ENCODE measurements at places on chromosomes 5 and 9.
A peak's percentile ranks its signal among the peaks of the same experiment; 100 is the strongest.

GRCh38 chr5:75681125-75681830, 36.0 kb downstream of the POC5 start:
- DNase-seq: peak; percentile 31

- peak; percentile 12 for DNase-seq
Observed at GRCh38 chr5:158832096-158832685, 267.5 kb downstream of the EBF1 start.

GRCh38 chr5:112159435-112159834, 259.6 kb downstream of the EPB41L4A start:
- no peak for DNase-seq

DNA sequence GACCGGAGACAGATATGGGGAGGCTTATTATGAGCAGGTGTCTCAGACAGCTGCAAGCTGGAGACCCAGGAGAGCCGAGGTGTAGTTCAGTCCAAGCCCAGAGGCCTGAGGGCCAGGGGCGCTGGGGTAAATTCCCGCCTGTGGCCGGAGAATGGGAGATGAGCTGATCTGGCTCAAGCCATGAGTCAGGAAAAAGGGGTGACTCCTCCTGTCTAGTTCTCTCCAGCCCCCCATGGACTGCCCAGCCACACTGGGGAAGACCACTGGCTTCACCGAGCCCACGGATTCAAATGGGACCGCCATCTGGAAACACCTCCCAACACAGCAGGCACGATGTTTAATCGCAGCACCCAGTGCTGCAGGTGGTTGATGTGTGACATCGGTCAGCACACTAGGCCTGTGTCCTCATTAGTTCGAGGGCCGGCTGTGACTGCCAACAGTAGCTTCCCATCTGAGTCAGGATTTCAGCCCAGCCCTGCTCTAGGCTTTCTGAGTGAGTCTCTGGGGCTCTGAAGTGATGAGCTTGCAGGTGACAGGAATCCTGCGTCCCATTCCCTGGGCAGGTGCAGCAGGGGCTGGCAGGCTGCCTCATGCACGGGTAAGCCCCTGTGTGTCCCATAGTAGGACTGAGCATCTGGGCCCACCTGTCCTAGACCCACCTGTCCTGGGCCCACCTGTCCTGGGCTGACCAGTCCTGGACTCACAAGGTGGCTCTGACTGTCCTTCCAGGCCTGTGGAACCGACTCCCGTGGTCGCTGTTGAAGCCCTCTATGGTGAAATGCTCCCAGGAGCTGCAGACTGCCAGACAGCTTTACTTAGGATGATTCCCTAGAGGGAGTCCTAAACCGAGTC, 49.7 kb downstream of the AHRR start:
- DNase-seq: no peak

DNA sequence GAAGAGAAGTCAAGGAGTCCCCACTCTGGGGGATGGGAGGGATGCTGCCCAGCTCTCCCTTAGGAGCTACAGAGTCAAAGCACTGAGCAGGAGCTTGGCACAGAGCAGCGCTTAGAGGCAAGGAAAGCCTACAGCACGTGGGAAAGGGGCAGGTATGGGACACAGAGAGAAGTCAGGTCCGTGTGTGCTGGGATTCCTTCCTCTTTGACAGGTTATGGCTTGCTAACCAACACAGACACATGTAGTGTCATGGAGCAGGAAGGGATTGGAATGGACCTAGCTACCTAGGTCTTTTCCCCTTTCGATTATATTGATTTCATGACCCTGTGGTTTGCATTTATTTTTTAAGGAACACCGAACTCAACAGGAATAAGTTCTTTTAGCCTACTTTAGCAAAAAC, 208.5 kb upstream of the TUT7 start:
- no peak for DNase-seq

GRCh38 chr5:111953351-111954127, 196.5 kb upstream of the NREP start:
- DNase-seq: no peak
